ENCODE measurements at places on chromosomes 12 and 14.

GRCh38 chr14:67933266-67933665 is 113.7 kb downstream of the RAD51B start:
- no peak for DNase-seq

DNA sequence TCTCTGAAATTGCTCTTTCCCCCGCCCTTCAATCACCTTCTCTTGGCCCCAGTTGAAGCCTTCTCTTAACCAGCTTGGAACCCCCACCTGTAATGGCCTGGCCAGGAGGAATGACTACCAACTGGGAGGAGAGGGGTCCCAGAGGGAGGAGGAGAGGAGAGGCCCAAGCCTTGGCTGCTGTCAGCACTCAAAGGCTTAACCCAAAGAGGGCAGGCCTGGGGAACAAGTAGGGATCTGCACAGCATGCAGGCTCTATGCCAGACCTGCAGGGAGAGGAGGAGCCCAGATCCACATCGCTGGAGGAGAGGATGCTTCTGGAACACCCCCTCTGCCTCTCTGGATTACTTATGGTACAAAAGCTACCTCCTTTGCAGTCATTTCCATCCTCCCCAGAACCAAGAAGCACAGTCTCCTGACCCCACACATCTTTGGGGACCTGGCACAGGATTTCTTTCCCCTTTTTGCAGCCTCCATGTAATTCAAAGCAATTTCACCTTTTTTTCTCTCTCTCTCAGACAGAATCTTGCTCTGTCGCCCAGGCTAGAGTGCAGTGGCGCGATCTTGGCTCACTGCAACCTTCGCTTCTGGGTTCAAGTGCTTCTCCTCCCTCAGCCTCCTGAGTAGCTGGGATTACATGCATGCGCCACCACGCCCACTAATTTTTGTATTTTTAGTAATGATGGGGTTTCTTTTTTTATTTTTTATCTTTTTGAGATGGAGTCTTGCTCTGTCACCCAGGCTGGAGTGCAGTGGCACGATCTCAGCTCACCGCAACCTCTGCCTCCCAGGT is 6.2 kb downstream of the RARG start:
- DNase-seq: no peak

GRCh38 chr14:82180139-82180538 is 646.5 kb upstream of the SEL1L start:
- DNase-seq: no peak

DNA sequence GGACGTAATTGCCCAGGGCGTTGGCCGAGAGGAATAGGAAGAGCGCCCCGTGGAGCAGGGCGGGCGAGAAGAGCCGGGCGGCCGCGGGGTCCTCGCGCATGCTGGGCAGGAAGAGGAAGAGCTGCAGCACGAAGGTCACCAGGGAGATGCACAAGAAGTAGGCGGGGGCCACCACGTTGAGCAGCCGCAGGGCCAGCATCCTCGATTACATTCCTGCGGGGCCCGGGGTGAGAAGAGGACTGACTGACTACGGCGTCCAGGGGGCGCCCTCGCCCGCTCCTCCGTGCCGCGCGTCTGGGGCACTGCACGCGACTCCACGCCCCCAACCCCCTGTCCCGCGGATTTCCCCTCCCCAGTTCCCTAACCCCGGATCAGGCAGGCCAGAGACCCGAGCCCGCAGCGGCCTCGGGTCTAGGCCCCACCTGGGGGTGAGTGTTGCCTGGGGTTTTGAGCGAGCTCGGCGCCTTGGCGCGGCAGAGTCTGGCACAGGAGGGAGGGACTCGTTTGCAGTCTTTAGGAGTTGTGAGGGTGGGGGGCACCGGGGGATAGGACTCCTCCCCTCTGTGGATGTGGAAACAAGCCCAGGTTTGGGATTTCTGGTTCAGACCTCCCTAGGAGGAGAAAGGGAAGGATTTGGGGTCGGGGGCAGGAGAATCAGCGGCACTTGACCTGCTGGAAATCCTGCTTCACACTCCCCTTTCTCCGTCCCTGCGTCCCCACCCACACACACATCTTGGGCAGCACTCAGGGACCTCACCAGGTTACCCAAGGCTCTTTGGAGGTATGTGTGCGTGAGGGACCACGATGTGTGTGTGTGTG is 1.8 kb downstream of the ZDHHC22 start:
- no peak for DNase-seq

DNA sequence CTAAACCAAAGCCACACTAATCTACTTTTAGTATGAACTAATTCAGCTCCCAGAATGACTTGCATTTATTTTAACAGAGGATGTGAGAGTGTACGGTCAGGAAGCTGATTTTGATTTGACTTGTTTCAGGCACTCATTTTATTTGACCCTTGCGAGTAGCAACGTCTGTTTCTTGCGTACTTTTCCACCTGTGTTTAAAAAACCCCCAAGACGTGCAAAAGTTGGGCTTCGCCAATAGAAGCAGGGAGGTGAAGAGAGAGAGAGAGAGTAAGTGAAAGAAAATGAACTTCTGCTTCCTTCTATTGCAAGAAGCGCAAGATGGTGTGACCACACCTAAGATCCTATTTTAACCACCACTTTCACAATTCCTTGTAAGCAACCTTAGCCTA is 6.7 kb upstream of the SLC15A4 start:
- no peak for DNase-seq

GRCh38 chr12:107400686-107401447 is 284.7 kb upstream of the PWP1 start:
- no peak for DNase-seq

DNA sequence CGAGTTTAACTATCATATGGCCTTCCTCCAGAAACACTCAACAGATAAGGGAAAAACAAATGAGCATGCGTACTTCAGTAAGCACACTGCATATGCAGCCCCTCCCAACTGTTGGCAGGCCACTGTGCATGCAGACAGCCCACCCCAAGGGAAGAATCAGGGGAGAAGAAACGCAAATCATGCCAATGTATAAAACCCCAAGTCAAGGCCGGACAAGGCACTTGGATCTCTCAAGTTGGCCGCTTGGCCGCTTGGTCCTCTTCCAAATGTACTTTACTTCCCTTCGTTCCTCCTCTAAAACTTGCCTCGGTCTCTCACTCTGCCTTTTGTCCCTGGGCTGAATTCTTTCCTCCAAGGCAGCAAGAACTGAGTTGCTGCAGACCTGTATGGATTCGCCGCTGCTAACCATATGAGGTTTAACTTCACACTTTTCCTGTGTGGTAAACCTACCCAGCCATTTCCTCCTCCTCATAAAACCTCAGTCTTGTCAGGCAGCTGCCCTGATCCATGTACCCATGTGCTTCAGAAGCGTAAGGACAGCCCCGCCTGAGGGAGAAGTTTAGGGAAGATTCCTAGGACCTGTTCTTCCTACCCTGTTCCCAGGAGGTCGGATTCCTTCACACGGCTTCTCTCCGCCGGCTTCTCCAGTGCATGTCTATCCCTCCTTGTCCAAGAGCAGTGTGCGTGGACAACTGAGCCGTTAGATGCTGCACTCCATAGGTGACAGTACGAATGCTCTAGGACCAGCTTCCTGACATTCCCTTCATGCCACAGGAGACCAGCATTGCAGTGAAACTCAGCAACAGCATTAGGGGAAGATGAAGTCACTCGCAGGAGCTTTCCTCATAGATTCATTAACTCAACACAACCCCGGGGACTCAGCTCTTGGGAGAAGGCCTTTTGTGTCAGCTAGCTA is 188.0 kb downstream of the MON2 start:
- no peak for DNase-seq

GRCh38 chr14:92711976-92712653 is 36.3 kb downstream of the LGMN start:
- DNase-seq: no peak

- no peak for DNase-seq
Observed at GRCh38 chr14:32327255-32327961, 1.7 kb upstream of the AKAP6 start.

GRCh38 chr12:25241167-25242020 is 9.3 kb downstream of the KRAS start:
- DNase-seq: no peak

- peak; percentile 15 for DNase-seq
Observed at GRCh38 chr14:21917699-21918436, 244.2 kb upstream of the OR4E1 start.

DNA sequence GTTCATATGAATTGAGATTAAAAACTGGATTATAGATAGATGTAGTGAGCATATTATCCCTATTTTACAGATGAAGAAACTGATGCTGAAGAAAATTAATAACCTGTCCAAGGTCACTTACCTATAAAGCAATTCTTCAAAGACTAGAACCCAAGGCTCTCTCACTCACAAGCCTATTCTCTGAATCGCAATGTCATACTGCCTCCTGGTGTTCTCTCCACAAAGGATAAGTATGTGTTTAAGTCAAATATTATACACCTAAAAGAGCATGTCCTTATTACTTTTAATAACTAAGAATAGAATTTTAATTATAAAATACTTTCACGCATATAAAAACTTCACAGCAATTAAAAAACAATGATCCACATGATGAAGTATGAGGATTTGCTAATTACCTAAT is 721.3 kb upstream of the USP15 start:
- DNase-seq: no peak

DNA sequence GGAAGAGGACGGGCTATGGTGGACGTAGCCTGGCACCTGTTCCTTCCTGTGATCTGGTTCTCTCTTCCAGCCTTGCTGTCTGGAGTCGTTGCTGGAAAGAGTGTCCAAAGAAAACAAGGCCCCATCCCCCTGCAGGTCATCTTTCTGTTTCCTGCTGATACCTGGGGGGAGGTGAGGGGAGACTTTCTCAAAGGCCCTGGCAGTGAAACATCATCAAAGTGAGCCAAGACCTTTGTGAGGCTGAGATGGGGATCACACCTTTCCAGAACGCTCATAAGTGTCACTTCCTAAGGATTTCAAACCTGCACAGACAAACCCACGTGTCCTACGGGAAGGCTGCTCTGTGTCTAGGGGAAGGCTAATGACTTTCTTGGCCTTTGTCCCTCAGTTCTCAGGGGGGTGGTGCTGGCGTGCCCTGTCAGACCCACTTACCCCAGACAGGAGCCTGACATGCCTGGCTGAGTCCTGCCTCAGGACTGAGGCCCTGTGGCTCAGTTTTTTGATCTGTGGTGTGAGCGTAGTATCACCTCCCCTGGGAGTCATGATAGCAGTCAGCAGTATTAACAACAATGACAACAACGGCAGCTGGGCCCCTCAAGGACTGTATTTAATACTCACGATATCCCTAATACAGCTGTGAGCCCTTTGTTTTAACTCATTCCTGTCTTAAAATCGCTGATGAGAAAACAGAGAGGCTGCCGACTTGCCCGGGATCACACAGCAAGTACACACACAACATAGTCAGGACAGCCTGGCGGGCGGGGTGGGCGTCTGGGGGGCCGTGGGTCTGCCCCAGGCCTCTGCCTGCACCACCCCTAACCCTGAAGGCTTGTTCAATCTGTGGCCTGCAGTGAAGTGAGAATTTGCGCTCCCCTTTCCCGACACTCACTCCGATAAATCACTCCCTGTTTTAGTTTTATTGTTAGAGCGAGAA is 235.2 kb downstream of the SLC41A2 start:
- no peak for DNase-seq

GRCh38 chr12:32811686-32812392 is 56.1 kb upstream of the YARS2 start:
- no peak for DNase-seq

- no peak for DNase-seq
Observed at GRCh38 chr12:127479256-127479655, 787.7 kb upstream of the TMEM132C start.

DNA sequence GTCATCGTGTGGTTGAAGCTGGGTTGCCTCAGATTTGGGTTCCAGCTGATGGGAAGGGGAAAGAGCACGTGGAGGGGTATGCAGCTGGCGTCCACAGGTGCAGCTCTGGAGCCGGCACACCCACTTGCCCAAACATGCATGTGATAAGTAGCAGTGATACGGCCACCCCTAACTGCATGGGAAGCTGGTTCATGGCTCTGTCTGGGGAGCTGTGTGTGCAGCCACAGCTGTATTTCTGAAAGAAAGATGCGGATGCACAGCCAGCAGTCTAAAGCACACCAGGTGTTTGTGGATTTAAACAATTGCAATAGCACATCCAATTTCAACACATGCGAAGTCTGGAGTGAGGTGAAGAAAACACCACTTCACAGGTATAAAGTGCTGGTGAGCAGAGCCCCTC is 181.4 kb downstream of the EFCAB11 start:
- DNase-seq: no peak

DNA sequence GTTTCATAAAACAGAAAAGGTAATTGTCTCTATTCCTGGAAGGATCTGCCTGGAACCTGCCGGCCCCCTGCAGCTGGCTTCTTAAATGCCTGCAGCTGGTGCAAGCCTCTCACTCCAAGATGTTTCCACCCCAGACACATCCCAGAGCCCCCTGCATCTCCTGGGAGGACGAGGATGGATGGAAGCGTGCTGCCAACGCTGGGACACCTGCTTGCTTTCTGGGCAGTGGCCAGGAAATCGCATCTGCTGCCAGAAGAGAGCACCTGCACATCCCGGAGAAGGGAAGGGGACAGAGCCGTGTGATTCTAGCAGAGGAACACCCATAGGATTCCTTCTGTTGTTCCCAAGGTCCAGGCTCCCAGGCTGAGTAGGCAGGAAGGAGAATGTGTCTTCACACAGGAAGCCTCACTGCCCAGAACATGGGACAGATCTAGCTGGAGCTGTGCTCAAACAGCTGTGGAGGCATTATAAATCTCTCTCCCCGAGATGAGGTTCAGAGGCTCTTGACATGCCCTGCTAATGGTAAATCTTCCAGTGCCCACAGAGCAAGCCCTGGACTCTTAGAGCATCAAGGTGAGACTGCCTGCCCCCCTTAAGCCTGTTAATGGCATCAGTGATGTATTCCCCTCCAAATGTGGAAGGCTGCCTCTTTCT is 138.8 kb upstream of the MAP1LC3B2 start:
- no peak for DNase-seq

GRCh38 chr14:75439989-75440388 is 12.2 kb downstream of the JDP2 start:
- no peak for DNase-seq

GRCh38 chr14:99133636-99134515 is 138.1 kb downstream of the BCL11B start:
- DNase-seq: no peak

- peak; percentile 68 for DNase-seq
Observed at GRCh38 chr12:121773011-121773777, 20.3 kb downstream of the RHOF start.

DNA sequence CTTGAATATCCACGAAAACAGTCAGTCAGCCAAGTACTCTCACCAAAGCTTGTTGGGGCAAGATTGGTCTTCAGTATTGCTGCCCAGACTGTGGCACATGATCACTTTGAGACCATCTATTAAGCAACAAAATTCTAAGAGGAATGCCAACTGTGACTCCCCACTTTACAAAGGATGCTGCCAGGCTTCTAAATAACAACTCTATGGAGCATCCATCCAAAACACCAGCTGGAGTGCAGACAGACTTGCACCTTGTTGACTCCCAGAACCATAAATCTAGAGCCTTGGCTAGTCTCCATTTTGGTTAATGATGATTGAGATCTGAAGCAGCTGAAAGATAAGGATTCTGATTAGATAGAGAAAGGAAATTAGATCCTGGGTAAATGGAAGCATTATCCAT is 132.8 kb downstream of the DIO2 start:
- no peak for DNase-seq

DNA sequence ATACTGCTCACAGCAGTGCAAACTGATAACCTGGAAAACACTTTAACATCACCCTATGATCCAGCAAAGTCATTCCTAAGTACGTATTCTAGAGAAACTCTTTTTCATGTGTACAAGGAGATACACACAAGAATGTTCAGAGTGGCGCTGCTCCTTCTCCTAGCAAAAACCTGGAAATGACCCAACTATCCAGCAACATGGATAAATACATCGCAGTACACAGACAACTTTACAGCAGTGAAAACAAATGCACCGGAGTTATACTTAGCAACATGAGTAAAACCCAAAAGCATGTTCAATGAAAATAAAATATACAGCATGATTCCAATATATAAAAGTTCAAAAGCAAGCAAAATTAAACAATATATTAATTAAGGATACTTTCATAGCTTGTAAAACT is 18.7 kb downstream of the SART3 start:
- DNase-seq: no peak
